Dermis microvascular lymphatic vessel endothelial cell (primary cell): ENCODE measurements at places on chromosomes 7 and 10.

GRCh38 chr7:137209151-137209817, 134.2 kb downstream of the PTN start:
- no peak for DNase-seq

- DNase-seq, result no peak
These were observed 125.5 kb downstream of the TNS3 start for GRCh38 chr7:47456210-47456955.

GRCh38 chr7:120274899-120275298, 1.9 kb downstream of the KCND2 start:
- DNase-seq, result no peak

DNA sequence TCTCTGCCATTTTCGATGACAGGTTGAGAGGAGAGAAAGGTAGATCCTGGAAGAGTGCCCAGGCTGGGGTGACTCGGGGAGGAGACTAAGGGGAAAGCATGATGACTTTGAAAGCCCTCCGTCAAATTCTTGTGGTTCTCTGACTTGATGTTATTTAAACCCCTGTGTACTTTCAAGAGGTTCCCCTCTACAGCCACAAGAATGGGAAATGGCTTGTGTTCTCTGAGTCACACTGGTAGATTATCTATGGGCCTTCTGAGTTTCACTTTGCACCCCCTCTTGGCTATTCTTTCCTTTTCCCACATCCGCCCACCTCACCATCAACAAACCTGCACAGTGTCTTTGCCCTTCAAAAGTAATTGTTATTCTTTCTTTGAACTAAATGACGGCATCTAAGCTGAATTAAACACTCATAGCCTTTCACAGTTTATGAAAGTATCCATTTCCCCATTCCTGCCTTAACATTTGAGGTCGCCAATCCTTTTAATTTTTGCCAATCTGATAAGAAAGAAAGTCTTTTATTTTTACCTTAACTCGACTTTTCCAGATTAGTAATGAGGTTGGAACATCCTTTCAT, 24.1 kb downstream of the PRF1 start:
- DNase-seq, result peak; percentile 14

- peak; percentile 10 for DNase-seq
These were observed 23.2 kb upstream of the PIP4K2A start for GRCh38 chr10:22737587-22737986.

DNA sequence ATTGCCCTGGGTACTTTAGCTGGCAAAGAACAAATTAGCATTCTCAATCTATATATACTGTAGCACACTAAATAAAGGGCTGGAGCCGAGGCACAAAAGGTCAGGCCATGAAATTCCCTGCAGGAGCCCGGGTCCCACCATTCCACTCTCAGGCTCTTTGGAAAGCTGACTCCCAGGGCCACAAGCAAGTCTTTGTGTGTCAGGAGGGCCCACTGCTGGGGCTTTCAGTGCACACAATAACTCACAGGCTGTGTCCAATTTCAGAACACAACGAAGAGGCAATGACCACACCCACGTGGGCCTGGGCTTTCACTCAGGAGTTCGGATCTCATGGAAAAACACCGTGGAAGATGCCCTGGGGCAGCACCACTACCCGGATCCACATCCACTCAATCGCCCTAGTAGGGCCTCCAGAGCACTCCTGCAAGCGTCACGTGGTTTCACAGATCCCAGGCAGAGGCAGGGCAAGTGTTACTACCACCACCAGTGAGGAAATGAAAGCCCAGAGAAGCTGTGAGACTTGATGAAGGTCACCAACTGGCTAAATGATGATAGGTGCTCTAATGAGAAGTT, 60.3 kb downstream of the COBL start:
- DNase-seq, result no peak

- no peak for DNase-seq
These were observed 560.8 kb upstream of the FZD8 start for GRCh38 chr10:36202881-36203280.

GRCh38 chr10:118963341-118963740, 66.2 kb upstream of the NANOS1 start:
- DNase-seq, result no peak

DNA sequence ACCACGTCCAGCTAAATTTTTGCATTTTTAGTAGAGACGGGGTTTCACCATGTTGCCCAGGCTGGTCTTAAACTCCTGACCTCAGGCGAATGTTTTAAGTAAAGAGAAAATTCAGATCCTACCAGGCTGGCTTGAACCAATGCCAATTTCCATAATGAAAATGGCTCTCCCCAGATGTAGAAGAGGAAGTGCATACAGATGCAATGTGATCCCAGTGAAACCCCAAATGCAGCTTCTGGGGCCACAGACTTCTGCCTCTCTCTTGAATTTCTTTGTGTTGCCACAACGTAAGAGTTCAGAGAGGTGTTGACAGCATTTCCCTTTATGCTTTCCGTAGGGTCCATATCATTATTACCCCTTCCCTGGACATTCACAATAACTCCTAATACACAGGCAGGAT, 29.6 kb upstream of the GOT1 start:
- DNase-seq, result no peak

GRCh38 chr10:4851846-4852245, 25.8 kb downstream of the AKR1E2 start:
- DNase-seq, result peak; percentile 96

DNA sequence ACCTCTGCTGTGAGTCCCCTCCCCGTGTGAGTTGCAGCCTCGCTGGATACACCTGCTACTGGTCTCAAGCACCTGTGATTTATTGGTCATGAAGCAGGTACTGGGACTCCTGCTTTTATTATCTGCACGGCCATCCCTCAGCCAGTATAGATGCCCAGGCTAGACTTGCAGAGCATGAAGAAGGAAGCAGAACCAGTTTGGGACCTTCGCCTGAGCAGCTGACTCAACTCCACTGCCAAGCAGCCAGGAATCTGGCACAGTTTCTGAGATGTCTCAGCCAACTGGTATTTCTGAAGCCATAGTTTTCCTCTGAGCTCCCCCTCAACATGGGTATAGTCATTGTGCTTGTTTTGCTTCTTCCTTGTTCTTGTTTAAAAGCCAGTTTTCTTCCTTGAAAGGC, 28.0 kb upstream of the SLC39A12 start:
- DNase-seq, result no peak

GRCh38 chr7:65477326-65477725, 103.7 kb downstream of the ZNF92 start:
- DNase-seq, result no peak

DNA sequence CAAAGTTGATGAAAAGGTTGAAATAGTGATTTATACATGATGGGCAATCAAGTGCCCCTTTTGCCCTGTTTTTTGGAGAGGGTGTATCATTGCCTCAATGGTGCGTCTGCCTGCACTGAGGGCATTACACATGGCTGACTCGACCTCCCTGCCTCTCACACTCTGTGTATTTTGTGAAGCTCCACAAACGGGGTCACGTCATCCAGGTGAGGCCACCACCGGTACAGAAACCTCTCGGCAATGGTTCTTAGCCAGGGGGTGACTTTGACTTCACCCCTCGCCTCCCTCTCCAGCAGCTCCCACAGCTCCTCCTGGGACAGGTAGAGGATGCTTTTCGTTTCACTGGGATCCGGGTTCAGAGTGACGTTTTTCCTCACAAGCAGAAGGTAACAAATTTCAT, 6.3 kb downstream of the IDI2 start:
- DNase-seq, result no peak

DNA sequence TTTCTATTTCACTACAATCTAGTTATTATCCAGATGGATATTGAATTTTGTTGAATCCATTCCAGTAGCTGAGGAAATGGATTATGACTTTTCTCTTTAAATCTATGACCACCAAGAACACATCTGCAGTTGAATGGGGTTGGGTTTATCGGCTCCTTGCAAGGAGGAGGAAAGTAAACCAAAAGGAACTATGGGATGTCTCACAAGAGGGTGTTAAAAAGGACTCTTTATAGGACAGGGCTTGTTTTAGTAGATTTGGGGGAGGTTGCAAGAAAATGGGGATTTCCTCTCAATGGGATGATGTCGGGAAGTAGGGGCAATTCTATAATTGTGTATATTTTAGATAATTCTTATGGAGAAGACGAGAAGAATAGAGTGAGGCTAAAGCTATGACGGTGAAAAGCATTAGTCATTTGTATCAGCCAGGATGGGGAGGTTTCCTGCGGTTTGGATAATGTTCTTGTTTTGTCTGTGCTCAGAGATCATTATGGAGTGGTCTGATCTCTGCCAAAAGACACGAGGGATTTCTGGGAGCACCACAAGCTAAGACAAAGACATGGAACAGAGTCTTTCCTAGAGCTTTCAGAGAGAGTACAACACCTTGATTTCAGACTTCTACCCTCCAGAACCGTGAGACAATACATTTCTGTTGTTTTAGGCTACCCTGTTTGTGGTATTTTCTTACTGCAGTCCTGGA, 5.3 kb upstream of the LRRC61 start:
- peak; percentile 32 for DNase-seq

DNA sequence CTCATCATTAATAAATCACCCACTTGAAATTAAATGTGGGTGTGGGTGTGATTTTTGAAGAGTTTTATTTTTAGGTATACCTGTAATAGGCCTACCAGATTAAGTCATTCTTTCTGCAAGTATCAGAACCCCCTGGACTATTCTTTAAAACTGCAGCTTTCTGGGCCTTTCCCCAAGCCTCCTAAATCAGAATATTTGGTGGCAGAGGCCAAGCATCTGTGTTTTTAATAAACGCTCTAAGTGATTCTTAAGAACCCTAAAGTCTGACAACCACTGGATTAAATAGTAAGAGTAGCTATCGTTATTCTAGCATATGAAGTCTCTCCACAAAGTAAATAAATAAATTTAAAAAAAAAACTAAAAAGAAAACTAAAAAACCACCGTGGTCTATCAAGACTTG, 703.0 kb upstream of the NRP1 start:
- DNase-seq, result no peak

- DNase-seq, result no peak
These were observed 133.1 kb upstream of the PPP2R2D start for GRCh38 chr10:131767716-131768115.

- DNase-seq, result no peak
These were observed 116.4 kb upstream of the NOBOX start for GRCh38 chr7:144519925-144520324.

- no peak for DNase-seq
These were observed 79.2 kb upstream of the INSIG1 start for GRCh38 chr7:155218276-155219153.

GRCh38 chr10:48406658-48407057, 100.2 kb downstream of the MAPK8 start:
- DNase-seq, result no peak

DNA sequence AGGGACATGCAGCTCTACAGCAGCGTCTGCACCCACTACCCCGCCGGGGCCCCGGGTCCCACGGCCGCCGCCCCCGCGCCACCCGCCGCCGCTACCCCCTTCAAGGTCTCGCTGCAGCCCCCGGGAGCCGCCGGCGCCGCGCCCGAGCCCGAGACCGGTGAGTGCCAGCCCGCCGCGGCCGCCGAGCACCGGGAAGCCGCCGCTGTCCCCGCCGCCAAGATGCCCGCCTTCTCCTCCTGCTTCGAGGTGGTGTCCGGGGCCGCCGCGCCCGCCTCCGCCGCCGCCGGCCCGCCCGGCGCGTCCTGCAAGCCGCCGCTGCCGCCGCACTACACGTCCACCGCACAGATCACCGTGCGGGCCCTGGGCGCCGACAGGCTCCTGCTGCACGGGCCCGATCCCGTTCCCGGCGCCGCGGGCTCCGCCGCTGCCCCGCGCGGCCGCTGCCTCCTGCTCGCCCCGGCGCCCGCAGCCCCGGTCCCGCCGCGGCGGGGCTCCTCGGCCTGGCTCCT, 631 bp downstream of the OTUD1 start:
- peak; percentile 11 for DNase-seq

GRCh38 chr7:77328669-77329068, 87.5 kb downstream of the GSAP start:
- DNase-seq, result peak; percentile 49

GRCh38 chr7:150323682-150324372, 482 bp upstream of the ACTR3C start:
- no peak for DNase-seq

DNA sequence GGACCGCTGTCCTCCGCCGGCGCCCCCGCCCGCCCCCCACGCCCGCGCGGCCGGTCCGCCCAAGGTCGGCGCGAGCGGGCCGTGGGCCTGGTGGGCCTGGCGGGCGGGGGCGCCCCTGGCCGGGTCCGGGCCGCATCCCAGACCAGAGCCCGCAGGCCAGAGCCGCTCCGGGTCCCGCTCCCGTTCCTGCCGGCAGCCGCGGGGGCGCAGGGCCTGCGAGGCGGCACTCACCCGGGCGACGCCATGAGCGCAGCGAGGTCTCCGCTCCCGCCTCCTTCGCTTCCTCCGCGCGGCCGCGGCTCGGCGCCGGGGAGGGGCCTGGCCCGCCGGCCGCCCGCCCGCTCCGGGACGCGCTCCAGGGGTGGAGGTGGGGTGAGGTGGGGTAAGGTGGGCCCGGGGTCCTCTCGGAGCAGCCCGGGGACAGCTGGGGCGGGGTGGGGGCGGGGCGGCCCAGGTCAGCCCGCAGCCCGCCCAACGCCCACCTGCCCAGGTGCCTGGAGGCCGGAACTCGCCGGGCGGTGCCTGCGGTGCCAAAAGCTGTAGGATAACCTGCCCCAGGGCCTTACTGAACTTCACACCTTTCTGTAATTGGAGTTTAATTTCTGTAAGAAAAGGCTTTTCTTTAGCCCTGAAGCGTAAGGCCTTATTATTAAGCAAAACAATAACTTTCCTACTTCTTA, at the start of gene URGCP:
TSS of gene URGCP (minus strand) at position 266 of the 680 bp plus-strand sequence. CDS start at position 245, 21 bp downstream.
- DNase-seq, result no peak

- DNase-seq, result no peak
These were observed 17.9 kb downstream of the PFKFB3 start for GRCh38 chr10:6220418-6221191.

GRCh38 chr7:122535086-122535485, 163.8 kb downstream of the RNF133 start:
- no peak for DNase-seq

DNA sequence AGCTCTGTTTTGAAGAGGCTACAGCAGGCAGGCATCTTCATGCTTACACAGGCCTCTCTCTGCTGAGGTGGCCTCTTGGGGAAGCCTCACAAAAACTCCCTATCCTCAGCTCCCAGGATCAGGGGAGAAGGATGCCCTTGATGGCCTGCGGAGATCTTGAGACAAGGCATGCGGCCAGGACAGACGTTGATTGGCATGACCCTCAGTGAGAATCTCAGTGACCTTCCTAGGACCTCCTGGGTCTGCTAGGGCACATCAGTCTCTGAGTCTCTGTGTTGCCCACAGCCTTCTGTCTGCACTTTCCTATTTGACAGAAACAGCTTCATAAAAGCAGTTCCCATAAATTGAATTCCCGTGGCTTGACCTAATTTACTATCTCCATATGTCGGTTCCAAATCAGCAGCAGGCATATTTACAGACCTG, 1005.8 kb upstream of the C7orf33 start:
- no peak for DNase-seq

DNA sequence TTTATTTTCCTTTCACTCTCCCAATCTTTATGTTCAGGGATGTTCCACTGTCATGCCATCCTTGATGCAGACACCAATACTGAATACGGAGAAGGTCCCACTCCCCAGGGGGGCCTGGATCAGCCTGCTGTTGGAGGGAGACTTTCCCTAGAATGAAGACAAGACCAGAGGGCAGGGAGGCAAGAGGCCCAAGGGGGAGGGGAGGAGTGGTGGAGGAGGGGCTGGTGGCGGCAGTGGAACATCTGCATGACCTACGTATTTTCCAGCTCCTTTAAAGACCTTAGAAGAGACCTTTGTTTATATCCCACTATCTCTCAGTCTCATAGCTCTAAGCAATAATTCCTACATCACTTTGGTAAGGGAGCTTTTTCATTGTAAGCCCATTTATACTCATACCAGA, 183.0 kb downstream of the HECW1 start:
- no peak for DNase-seq
